Peyer's patch (tissue), 4 donors: ENCODE measurements at places on chromosomes 2 and 18. TPM values are rescaled to one million over a fixed set of nuclear protein-coding genes. Genes with fewer than 3 reads are reported as not detected.

- no peak for DNase-seq
Observed at GRCh38 chr2:200470230-200470629, 39.6 kb downstream of the KCTD18 start.

Gene UCN
- total RNA-seq = not detected

DNA sequence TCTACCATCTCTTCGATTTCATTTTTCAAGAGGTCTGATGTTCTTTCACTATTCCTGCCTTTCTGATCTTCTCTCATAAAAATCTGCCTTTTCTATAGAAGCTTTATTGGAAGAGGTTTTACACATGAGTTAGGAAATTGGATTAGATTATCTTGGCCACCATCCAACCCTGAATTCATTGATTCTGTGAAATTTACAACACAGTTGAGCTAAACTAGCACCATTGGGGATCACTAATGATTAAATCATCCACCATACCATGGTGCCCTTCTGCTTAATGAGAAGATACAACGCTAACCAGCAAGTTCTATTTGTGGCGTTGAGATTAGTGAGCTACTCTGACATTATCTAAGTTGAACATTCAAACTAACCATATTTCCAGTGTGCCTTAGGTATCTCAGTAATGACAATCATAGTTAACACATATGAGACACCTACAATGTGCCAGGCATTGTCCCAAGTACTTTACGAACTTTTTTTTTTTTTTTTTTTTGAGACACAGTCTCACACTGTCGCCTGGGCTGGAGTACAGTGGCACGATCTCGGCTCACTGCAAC, 17.3 kb upstream of the LBH start:
- no peak for DNase-seq

Gene HOXD3
- total RNA-seq = 2.0 TPM
